ENCODE measurements at places on chromosomes 3 and 15.

DNA sequence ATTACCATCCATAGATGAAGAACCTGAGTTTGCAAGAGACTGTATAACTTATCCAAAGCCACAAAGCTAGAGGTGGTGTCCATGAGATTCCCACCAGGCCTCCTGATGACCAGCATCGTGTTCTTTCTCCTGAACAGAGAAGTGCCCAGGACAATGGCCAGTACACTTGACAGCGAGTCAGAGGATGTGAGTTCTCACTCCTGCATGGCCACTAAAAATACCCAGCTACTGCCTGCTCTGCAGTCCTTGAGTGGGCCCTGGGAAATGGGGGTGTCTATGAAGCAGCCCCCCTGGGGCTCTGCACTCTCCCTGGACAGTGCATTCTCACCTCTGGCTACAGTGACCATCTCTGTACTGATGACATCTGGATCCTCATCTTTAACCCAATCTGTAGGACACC is 201.2 kb downstream of the RPLP1 start:
- DNase-seq = no peak

- no peak for DNase-seq
Observed at GRCh38 chr3:78820542-78820941, 947.3 kb downstream of the ROBO1 start.

DNA sequence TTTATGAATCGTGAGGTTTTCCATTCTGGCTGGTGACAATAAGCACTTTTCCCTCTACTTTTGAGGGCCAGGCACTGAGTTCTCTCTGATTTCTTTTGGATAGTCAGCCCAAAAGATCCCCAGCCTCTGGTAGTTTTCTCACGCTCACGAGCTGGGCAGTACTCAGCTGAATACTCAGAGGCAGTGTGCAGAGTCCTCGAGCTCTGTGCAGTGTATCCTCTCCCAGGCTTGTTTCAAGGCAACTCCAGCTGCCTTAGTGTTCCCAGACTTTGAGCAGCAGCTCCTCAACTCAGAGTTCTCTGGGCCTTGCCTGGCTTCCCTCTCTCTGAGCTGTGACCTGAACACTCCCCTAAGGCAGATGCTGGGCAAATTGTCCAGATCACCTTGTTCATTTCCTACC is 59.1 kb upstream of the IQSEC1 start:
- no peak for DNase-seq

DNA sequence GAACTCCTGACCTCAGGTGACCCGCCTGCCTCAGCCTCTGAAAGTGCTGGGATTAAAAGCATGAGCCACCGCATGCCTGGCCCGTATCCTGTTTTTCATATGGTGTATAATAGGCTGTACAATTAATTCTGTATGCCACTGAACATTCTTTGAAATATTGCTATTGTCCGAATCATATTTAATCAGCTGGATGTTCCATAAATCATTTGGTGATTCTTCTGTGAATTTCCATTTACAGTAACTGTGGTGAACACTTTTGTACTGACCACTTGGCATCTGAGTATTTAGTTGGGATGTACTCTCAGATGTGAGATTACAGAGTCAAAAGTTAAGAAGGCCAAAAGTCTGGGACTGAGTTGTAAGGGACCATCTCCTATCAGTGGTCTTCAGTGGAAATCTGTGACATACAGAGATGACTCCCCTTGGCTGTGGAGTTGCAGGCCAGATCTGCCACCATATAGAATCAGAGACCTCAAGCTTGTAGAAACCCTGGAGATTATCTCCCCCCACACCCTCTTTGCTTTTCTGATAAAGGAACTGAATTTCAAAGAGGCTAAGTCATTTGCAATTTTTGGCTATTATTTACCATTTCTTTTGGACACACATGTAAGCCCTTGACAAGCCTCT is 25.7 kb upstream of the DYNC1LI1 start:
- DNase-seq = no peak

- DNase-seq = no peak
Observed at GRCh38 chr15:48759921-48760320, 50.9 kb downstream of the CEP152 start.

DNA sequence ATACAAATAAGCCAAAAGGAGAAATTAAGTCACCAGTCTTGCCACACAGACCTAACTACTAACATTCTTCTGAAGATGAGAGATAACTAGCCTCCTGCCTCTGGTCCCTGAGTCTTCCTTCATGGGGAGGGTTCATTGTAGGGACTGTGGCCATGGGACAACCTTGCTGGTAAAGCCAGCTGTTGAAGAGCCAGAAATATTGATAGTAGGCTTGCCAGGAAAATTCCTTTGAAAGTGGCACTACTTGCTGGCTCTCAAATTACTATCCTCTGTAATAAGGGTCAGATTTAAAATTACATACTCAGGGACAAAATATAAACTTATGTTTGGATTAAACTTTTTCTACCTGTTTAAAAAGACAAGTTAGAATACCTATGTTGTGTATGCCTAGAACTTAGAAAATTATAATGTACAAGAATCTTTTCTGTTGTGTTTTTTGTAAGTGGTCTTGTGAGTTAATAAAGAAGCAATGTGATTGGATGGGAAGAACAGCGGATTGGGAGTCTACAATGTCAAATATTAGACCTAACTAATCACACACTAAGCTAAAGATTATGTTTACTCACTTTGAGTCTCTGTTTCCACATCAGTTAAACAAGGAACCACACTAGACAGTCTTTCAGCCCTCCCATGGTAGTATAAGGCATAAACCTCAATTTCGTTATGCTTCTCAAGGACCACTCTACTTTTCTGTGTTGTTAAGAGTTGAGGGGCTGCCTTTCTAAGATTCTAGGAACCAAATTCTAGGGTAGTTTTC is 60.0 kb upstream of the TRIM71 start:
- no peak for DNase-seq

All from AG08395 (cell line).